CD4-positive, alpha-beta T cell treated with Interleukin-15 for 1 hour (primary cell): ENCODE measurements at places on chromosomes 12 and 14.

- peak; percentile 58 for DNase-seq
Measured at GRCh38 chr12:122947352-122947792, 18.9 kb downstream of the ABCB9 start.

DNA sequence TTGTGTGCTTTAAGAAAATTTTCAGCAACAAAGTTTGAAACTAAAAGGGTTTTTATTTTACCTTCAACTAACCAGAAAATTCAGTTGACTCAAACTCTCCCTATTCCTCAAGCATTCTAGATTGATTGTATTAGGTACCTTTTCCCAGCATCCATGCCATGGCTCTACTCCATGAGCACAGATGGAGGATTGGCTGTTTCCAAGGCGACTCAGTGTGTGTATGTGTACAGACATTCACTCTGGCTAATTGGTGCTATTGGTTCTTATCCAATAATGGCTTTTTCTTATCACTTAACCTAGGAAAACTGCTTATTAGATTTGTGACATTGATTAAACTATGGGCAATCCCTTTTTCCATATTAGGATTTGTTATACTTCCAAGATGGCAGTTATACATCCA is 202.6 kb downstream of the ANO6 start:
- no peak for DNase-seq

GRCh38 chr14:103516426-103517173 is 6.0 kb downstream of the CKB start:
- DNase-seq, result no peak

GRCh38 chr14:106508216-106508615 is 981.8 kb downstream of the TMEM121 start:
- no peak for DNase-seq

DNA sequence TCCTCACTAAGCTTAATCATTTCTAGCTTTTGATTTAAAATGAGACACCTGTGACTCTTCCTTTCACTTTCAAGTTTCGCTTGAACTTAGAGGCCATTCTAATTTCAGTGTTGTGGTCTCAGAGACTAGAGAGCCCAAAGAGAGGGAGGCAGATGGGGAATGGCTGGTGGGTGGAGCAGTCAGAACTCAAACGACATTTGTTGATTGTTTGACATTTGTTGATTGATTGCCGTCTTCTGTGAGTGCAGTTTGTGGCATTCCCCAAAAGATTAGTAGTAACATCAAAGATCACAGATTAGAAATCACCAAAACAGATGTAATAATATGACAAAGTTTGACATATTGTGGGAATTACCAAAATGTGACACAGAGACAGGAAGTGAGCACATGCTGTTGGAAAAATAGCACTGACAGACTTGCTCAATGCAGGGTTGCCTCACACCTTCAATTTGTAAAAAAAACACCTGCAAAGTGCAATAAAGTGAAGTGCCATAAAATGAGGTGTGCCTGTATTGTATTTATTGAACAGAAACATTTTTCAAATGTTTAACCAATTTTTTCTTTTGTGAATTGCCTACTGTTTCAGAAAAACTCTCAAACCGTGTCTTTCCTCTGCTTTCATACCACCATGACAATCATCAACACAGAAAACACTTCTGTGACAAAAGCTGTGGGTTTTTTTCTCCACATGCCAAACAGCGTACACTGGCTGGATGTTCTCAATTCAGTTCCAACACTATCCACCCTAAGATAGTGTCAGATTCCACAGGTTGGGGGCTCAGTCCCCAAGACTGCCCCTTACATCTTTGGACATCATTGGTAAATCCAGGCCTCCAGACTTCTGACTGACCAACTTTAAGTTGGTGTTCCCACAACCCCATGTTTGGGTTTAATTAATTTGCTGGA is 376.3 kb upstream of the RGS6 start:
- peak; percentile 60 for DNase-seq

GRCh38 chr12:65881965-65882413 is 57.7 kb downstream of the HMGA2 start:
- DNase-seq, result peak; percentile 36

- no peak for DNase-seq
Measured at GRCh38 chr14:92902726-92903125, 20.2 kb upstream of the CHGA start.

DNA sequence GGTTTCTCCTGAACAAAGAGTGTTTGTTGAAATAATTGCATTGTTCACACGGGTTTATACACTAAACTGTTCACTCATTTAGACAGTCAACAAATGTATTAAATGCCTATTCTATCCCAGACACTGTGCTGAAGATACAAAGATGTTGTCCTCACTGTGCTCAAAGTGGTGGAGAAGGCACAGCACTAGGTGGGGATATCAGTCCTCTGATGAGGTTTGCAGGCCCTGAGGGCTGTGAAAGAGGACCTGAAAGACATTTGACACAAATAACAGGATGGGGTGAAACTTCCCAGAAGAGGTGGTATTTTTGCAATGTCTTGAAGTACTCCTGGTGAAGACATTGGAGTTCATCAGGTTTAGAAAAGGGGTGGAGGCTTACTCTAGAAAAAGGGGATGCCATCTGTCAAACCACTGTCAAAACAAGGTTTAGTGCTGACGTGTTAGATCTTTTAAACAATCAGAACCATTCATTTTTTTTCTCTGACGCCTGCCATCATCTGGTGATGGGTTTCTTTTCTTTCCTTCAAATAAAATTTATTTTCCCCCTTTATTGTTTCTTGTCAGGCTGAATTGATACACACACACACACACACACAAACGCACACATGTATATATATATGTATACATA is 69.5 kb downstream of the ACSS3 start:
- no peak for DNase-seq

- DNase-seq, result no peak
Measured at GRCh38 chr12:104555648-104556047, 98.9 kb downstream of the CHST11 start.

DNA sequence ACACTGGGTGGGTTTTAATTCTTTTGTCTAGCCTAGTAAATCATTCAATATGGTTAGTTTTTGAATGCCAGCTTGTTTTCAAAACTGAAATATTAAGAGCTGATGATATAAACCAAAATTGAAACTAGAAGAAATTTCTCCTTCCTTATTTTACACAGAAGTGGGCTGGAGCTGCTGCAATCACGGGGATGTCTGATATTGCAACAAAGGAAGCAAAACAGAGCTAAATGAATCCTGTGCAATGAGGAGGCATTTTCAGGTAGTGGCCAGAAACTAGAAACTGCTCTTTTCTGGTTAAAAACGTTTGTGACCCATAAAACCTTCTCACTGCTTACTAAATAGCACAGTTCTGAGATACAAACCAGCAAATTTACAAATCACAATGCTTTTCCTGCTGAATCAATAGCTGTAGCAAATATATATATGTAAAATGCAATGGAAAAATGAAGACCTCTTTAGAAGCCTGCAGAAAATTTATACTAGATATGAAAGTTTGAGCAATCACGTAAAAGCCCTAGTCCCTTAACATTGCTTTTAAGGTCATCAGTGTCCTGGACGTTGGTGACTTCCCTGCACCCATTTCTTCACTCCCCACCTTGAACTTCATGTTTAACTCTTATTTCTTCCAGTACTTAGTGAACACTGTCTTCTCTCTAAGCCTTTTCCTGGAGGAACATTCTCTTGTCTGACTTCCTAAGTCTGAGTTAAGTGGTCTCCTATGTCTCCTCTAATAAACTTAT is 15.9 kb upstream of the LRRK2 start:
- peak; percentile 46 for DNase-seq

GRCh38 chr12:3947781-3948180 is 74.6 kb upstream of the PARP11 start:
- no peak for DNase-seq

GRCh38 chr12:2449586-2449985 is 345.2 kb upstream of the FKBP4 start:
- DNase-seq, result no peak

DNA sequence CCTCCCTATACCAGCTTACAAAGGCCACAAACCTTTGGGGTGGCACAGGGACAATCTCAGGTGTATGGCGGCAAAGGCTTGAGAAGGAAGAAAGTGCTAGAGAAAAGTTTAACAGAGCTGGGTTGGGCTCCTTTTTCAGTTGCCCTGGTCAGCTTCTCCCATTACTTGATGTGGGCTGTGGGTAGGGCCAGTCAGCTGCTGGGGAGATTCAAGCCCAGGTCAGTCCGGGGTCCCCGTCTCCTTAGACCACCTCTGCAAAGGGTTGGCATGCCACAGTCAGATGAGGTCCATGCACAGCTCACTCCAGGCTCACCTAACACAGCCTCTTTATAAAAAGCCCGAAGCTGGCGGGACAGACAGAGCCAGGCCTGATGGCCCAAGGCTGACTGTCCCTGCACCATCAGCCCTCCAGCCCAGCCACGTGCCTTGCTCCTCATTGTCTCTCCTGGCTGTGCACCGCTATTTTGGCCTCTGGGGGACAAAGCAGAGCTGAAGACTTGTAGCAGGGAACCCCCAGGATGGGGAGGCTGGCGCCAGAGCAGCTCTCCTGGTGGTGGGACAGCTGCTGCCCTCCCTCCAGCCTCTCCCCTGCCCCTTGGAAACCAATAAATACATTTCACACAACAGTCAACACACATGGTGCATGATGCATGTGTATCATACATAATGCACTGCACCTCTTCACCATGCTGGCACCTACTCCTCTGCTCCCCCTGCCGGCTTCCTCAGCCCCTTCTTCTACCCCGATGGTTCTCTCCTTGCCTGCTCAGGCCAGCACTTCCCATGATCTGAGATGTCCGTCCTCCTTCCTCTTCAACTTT is 61.7 kb upstream of the DDX11 start:
- DNase-seq, result no peak

GRCh38 chr14:69652942-69653684 is 41.7 kb downstream of the SUSD6 start:
- DNase-seq, result peak; percentile 59

DNA sequence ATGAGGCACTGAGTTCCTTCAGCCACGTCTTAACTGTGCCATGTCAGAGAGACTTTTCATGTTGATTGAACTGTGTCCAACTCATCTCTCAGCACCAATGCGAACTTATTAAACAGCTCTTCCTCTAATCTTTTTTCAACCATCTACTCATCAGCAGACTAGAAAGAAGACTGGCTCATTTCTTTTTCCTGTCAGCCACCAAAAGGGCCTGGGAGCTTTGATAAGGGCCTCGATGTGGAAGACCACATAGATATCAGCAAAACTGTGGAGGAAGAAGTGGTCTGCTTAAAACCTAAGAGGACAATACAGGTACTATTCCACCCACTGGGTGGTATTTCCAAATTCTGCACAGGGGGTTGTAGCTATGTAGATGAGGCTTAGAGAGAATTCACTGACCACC is 3.6 kb upstream of the PLXNC1 start:
- DNase-seq, result no peak

DNA sequence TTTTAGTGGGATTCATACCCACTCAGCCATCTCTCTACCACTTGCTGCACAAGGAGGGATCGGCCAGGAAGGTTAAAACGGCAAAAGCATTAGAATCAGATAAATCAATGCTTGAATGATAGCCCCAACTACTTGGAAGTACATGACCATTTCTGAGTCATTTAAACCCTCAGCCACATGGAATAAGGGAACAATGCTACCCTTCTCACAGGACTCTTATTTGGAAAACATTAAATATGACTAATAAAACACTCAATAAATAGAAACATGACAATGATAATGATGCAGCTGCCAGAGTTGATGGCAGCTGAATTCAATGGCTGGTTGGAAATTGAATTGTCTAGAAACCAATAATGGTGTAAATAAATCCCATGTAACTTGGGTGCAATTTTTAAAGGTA is 165.4 kb downstream of the FLRT2 start:
- DNase-seq, result no peak

DNA sequence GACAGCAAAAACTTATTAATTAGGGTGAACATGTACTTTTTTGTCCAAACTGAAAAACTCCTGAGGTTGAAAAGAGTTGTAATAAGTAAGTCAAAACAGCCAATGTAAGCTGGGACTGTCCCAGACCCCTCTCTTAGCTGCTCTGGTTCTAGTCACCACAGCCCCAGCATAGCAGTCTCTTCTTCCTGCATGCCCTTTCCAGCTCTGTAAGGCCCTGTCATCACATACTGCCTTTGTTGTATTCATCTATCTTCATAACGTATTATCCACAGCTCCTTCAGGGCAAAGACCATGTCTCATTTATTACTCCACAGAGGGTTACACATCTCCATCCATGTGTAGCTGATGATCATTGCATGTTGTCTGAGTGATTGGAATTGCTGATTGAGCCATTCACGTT is 56.5 kb downstream of the UTP20 start:
- no peak for DNase-seq
